ENCODE measurements at places on chromosomes 3 and 15. TPM values are rescaled to one million over a fixed set of nuclear protein-coding genes. Genes with fewer than 3 reads are reported as not detected.

NECTIN3 gene
- total RNA-seq = 9.1 TPM

GOLGA8J gene
- not detected for total RNA-seq

ALDH1L1 gene
- total RNA-seq = 0.48 TPM

CHRNA3 gene
- not detected for total RNA-seq

DNA sequence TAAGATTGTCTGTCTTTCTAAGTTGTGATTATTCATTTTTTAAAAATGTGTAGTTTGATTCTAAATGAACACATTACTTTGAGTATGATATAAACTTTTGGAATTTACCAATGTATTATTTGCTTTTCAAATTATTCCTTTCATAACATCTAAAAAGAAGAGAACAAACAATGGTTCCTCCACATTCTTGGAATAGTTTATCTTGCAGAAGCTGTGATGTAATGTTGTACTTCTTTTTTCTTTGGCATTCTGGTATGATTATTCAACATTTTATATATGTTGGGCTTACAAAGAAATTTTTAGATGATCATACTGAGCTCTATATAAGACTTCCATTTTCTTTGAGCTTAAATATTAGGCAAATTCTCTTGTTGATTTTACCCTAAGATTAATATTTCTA lies 419.2 kb downstream of the DIPK2A start:
- H3K4me1 ChIP-seq = no peaks in the 10 kb centered on the region
- no peaks in the 10 kb centered on the region for H3K36me3 ChIP-seq
- no peak overlapping the region for H3K4me3 ChIP-seq
- no peaks in the 10 kb centered on the region for H3K27me3 ChIP-seq
- DNase-seq = no peak

GRCh38 chr15:87348746-87349145 lies 907.8 kb downstream of the NTRK3 start:
- no peak overlapping the region for H3K27ac ChIP-seq
- no peaks in the 10 kb centered on the region for H3K36me3 ChIP-seq
- H3K27me3 ChIP-seq = no peaks in the 10 kb centered on the region

GRCh38 chr15:74212494-74212893 lies 9.9 kb upstream of the STRA6 start:
- no peaks in the 10 kb centered on the region for H3K4me1 ChIP-seq
- no peak overlapping the region for H3K27ac ChIP-seq
- no peak overlapping the region for H3K4me3 ChIP-seq

DNA sequence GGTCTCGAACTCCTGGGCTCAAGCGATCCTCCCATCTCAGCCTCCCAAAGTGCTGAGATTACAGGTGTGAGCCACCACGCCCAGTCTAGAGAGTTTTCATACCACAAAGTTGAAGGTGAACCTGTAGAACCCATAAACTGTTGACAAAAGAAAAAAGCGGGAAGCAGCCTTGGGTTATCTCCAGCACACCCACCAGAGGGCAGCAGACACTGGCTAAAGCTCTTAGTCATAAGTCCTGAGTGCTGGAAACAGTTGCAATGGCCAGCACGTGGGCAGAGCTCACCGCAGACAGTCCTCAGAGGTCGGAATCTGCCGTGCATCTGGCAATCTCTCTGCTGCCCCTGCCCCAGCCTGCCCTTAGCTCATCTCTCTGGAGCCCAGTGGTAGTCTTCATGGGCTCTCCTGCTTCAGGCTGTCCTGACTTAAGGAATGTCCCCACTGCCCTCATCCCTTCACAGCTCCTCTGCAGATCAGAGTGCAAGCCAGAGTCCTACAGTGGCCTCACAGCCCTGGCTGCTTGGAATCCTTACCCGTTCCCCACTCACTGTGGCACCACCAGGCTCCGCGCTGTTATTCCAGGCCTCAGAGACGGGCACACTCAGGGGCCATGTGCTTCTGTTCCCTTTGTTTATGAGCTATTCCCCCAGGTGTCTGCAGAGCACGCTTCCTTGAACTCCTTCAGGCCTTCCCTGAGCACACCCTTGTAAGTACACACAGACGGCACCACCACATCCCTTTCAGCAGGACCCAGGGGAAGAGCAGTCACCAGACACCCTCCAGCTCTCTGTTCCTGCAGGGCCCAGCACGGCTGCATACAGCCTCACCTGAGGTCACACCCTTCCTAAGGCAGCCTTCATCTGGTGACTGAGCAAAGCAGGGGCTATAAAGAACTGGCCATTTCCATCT lies 8.8 kb upstream of the ELP6 start:
- DNase-seq = peak; percentile 83
- H3K4me1 ChIP-seq = peaks cover 8% of the 10 kb centered on the region
- no peak overlapping the region for H3K27ac ChIP-seq
- no peaks in the 10 kb centered on the region for H3K27me3 ChIP-seq
- no peaks in the 10 kb centered on the region for H3K36me3 ChIP-seq

- no peak for DNase-seq
- no peak overlapping the region for H3K4me3 ChIP-seq
- no peak overlapping the region for H3K27ac ChIP-seq
- no peaks in the 10 kb centered on the region for H3K27me3 ChIP-seq
These were observed 445.2 kb downstream of the SQOR start for GRCh38 chr15:46080016-46080415.

Measured in activated T-cell treated with anti-CD3 and anti-CD28 coated beads, Interleukin-2, amount 50 U/mL, for 72 hours (primary cell).